ENCODE measurements at places on chromosomes 2 and 18.
A peak's percentile ranks its signal among the peaks of the same experiment; 100 is the strongest.

GRCh38 chr2:25548601-25549000 is 124.8 kb downstream of the DTNB start:
- DNase-seq: no peak

- no peak for DNase-seq
Observed at GRCh38 chr2:38533757-38534545, 68.8 kb downstream of the HNRNPLL start.

GRCh38 chr2:179260224-179260623 is 4.4 kb downstream of the SESTD1 start:
- no peak for DNase-seq

DNA sequence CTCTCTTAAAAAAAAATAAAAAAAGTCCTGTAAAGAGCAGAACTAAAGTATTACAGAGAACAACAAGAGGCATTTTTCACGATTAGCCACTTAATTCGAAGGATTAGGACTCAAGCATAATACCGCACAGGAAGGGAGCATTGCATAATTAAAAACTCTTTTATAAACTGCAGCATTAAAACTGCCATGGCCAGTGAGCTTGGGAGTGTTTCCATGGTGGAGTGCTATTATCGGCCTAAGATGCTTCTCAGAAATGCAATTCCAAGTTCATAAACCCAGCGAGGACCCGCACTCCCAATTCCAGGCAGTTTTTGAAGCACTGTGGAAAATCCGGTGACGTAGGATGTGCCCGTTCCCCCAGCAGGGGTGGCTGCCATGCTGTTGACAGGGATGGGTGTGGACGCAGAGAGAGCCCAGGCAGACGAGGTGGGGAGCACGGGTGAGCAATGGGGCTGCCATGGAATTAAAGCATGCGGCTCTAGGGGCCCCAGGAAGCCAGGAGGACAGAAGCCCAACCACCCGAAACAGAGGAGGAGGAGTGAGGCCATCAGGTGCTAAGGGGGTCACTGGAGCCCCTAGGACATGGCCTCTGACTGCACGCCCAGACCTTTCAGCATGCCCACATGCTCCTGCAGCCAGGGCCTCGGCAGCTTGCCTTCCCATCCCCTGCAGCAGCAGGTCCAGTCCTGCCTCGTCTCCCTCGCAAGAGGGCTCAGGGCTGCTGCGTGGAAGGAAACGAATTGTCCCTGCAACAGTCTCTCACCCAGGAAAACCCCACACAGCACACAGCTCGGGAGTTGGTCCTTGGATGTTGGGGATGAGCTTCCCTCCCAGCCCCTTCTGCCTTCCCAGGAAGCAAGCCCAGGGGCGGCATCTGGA is 233.4 kb downstream of the NDUFA10 start:
- no peak for DNase-seq

DNA sequence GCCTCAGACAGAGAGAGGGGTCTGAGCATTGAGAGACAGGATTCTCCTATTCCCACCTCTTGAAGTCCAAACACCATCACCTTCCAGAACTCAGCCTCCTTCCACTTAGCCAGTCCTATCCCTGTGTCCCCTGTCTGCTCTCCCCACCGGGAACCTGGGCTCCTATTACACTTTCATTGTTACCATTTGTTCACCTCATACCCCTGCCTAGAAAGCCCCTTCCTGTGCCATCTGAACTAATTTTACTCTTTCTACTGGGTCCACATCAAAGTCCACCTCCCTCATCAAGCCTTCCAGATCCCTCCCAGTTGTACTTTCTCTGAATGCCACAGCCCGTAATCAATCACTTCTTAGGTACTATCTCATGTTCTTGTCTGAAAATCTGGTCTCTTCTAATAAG is 220.6 kb downstream of the ZBTB7C start:
- no peak for DNase-seq

GRCh38 chr2:175097297-175097696 is 70.7 kb downstream of the ATF2 start:
- DNase-seq: no peak

GRCh38 chr2:232750135-232750671 is 26.2 kb downstream of the KCNJ13 start:
- no peak for DNase-seq

- DNase-seq: peak; percentile 58
Observed at GRCh38 chr2:239339726-239340601, 60.9 kb downstream of the HDAC4 start.

DNA sequence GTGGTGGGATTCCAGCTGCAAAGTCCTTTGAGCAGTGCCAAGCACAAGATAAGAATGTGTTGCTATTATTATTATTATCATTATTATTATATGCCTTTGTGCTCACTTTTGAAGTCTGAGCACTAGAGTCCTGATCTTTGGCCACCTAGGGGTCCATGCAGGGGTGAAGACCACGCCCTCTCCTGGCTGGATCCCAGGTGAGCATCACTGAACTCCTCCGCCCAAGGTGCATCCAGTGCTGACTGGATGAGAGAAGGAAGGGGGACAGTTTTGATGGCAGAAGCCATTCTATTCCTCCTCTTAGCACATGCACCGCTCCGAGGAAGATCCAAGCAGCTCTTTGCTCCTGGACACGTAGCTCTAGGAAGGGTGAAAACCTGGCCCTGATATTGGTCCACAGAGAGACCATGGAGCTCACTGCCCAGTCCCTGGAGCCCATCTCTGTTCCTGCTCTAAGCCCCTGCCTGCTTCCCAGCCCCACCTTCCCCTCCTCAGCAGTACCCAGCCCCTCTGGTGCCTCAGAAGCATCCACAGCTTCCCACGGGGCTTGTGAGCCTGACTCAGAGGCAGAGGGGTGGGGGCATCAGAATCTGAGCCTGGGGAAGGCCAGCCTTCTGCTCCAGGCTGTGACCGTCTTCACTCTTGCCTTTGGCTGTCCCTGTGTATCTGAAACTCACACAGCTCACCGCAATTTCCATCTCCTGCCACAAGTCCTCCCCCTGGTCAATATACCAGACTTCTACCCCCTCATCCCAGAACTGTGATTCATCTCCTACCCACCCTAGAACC is 45.4 kb downstream of the MCFD2 start:
- DNase-seq: no peak

DNA sequence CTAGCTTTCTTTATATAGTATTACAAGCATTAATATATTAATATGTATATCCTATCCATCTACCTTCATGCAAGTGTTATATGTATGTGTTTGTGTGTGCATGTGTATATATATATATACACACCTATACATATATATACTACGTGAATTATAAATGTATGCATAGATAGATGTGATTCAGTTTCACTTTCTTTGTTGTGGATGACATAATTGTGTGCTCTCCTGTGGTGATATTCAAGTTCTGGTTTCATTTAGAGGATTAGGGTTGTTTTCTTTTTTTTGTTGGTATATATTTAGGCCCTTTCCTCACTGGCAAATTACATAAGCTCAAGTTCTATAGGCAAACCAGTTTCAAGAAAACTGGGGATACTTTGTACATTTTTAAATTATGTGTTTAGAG is 225.7 kb upstream of the FANCL start:
- DNase-seq: peak; percentile 19
